Fibroblast of villous mesenchyme (primary cell): ENCODE measurements at places on chromosomes 6 and 20. TPM values are rescaled to one million over a fixed set of nuclear protein-coding genes. Genes with fewer than 3 reads are reported as not detected.

MAP3K5 gene
- total RNA-seq: 30.6 and 84.6 TPM in 2 replicates

GRCh38 chr6:129683601-129684322 is 26.2 kb downstream of the ARHGAP18 start:
- DNase-seq: peak; percentile 99

DNA sequence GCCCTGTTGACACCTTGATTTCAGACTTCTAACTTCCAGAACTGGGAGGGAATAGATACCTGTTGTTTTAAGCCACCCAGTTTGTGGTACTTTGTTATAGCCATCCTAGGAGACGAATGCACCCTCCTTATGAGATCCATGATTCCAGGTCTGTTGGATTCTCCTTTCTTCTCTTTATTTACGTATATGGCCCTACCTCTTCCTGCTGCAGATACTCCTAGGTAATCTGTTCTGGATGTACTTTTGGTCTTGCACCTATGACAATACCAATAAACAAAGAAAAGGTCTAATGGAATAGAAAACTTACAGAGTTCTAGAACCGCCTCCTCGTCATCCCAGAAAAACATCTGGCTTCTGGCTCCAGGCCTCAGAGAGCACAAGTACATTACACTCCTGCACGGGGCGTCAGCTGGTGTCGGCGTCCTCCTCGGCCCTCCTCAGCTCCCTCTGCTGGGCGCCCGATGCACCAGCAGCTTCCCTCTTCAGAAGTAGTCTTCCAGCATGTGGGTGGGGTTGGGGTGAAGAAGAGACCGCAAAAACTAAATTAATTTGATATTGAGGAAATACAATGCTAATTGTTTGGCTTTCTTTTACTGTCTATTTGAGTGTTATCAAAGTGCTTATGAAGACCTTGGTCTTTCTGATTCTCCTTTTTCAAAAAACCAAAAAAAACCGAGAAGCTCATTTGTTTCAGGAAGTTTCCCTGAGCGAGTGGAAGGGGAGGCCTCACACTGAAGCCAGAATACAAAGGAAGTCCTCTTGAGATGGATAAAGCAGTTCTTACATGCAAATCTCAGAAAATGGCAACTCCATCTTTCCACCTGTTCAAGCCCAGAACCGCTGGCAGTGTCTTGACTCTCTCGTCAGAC is 9.7 kb upstream of the ATXN1 start:
- DNase-seq: peak; percentile 89

- no peak for DNase-seq
These were observed 8.8 kb upstream of the CEP85L start for GRCh38 chr6:118660218-118660569.

GRCh38 chr6:159461998-159462397 is 231.0 kb downstream of the SOD2 start:
- DNase-seq: no peak

DNA sequence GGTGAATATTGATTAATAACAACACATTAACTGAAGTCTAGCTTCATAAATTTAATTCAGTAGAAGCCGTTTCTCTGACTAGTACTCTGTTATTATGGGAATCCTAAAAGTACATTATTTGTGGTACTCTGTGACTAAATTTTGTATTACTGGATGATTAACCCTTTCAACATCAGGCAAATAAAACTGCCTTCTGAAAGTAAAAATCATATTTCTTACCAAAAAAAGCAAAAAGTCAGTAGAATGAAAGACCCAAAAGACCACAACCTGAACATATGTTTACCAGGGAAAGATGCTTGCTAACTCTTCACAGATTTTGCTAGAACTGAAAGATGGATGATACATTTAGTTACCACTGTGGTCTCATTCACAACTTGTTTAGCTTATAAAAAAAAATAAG is 73.2 kb downstream of the AHI1 start:
- no peak for DNase-seq

GNMT gene
- 0.32 TPM in 1 of 2 replicates, not detected in the other for total RNA-seq

ARMH2 gene
- not detected in 2 replicates for total RNA-seq
